Foreskin fibroblast (primary cell): ENCODE measurements at places on chromosomes 6 and 20.

DNA sequence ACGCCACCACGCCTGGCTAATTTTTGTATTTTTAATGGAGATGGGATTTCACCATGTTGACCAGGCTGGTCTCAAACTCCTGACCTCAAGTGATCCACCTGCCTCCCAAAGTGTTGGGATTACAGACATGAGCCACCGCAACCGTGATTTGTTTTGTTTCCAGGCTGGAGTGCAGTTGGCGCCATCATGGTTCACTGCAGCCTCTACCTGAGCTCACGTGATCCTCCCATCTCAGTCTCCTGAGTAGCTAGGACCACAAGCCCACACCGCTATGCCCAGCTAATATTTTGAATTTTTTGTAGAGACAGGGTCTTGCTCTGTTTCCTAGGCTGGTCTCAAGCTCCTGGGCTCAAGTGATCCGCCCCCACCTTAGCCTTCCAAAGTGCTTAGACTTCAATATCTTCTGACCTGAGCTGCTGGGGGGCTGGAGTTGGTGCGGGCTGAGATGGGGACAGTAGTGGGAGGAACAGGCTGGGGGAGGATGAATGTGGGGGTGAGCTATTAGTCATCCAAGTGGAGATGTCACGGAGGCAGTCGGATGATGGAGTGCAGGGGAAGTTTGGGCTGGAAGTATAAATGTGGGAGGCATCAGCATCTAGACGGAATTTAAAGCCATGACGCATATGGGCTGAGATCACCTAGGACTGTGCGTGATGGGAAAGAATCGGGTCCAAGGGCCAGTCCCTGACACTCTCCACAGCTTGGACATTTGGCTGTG, 23.1 kb upstream of the ZMYND8 start:
- peak; percentile 53 for DNase-seq

DNA sequence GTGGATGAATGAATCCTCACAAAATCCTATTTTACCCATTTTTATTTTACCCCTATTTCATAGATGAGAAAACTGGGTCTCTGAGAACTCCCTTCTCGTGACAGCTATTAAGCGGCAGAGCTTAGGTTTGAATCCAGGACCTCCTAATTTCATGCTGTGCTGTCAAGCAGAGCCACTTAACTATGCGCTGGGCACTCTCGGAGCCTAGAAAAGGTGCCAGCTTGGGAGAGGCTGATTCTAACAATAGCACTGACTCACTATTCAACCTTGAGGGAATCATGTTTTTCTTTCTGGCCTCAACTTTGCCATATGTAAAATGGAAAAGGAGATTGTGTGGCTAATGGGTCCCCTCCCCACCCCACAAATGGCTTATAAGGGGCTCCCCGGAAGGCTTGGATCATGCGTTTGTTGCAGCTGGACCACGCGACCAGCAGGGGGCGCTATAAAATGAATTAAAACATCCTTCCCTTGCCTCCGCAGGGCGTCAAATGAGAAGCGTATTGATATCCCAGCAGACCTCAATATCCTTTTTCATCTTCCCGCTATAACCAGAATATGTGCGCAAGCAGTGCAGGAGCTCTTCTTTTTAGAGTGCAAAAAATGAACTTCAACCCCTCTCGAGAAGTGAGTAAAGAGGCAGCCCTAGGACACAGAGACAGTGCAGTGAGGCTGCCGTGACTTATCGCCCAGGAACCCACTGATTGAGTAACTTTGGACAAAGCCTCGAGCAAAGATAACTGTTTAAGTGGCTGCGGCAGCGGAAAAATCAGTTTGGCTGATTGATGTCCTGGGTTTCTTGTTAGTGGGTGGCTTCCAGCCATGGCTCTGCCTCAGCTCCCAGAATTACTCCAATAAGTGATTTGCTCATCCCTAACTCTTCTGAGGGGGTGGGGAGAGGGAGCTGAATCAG, 12.8 kb upstream of the PDYN start:
- DNase-seq: peak; percentile 67

GRCh38 chr6:130863415-130864230, 36.4 kb downstream of the SMLR1 start:
- no peak for DNase-seq

DNA sequence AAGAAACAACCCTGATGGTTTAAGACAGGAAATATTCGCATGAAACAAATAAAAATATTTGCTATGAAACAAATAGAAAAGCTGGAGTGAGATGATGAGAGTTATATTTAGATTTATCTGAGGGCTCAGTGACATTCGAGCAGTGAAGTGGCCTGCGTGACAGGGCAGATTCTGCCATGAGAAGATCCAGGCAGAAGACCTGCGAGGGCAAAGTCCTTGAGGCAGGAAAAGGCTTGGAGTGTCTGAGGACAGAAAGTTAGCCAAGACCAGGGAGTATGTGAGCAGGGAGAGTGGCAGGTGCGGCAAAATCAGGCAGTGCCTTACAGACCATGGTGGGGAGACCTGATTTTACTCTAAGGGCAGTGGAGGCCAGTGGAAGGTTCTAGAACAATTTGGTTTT, 66.9 kb upstream of the RIN2 start:
- no peak for DNase-seq

DNA sequence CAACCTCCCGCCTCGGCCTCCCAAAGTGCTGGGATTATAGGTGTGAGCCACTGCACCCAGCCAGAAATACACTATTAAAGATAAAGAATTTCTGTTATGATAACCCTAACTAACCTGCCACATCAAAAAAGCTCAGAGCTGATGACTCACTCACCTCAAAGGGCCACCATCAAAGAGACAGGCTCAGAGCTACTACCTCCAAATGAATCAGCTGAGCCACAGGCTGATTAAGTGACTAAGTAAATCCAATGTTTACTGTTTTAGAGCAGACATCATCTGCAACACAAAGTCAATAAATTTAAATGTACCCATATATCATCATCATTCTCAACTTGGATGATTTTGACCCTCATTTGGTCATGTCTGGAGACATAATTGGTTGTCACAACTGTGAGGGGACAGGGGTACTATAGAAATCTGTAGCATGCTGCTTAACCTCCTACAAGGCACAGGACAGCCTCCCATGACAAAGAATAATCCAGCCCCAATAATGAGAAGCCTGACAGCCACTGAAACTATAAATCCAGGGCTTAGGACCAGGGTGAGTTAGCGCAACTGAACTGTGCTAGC, 106.5 kb downstream of the ATP9A start:
- DNase-seq: peak; percentile 75

DNA sequence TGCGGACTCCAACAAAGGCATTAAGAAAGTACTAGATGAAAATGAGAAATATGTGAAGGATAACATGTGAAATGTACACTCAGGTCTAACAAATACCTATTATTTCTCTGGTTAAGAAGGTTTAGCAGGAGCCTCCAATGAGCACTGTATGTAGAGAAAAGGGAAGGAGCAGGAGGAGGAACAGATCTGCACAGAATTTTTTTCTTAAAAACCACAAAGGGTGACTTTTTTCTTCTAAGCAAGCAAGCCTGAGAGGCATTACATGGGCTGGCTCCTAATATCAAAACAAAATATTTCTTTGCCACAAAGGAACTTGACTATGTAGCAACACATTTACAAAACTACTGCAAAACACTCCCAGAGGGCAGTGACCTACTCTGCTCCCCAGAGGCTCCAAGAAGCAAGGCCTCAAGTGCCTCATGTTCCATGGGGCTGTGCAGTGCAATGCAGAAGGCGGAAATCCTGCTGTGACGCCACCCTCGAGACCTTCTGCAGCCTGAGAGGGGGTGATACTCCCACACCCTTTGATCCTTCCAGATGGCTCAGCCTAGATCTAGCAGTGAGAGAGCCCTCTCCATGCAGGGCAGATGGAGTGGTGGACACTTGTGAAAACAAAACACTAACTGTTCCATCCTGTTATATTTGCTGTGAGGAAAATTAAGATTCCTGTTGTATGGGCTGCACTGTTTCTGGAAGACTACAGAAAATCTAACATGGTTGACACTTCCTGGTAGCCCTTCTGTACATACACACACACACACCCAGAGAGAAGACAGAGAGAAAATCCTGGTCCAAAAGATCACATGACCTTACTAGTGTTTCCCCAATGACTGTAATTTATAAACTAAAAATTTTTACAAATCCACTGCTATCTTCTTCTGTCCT, 36.0 kb upstream of the SMIM29 start:
- DNase-seq: peak; percentile 92
